ENCODE measurements at places on chromosomes 6 and 20.

DNA sequence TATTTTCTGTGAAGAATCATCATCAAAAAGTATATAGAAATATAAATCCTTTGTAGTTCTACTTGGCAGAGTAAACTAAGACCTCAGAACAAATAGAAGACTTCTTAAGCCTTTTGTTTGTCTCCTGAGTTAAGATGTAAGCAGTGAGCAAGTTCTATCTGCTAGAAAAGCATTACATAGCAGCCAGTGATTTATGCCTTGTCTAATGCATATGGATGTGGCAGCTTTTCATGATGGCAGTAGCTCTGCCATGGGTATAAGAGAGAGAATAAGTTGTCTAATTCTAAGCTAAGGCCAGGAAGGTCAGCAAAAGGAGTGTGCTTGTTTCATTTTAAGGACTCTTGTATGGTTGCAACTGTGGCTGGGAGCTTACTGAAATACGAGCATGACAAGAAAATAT, 920.2 kb downstream of the GRIK2 start:
- no peak for DNase-seq

- DNase-seq = no peak
Measured at GRCh38 chr6:20511852-20512251, 22.4 kb upstream of the CDKAL1 start.

DNA sequence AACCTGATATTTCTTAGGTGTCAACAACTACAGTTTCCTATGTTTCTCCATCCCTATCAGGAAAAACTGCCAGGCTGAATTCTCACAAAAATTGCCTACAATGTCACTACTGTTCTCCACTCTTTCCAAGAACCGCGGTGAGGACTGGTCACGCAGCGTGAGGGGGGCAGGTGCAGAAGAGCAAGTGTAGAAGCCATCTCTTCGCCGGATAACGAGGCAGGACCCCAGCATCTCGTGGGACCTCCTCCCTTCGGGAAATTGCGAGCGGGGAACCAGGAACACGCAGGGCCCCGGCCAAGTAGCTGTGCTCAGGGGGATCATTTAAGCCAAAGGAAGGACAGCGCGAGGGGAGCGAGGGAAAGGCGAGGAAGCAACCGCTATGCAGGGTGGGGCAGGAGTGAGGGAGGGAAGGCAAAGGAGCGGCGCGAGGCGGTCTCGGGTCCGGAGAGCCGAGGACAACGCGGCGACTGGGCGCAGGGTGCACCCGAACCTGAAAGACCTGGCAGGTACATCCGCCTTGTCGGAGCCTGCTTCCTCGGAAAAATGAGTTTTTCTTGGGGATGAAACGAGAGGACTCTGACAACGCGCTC, 559 bp downstream of the APMAP start:
- DNase-seq = peak; percentile 72

- DNase-seq = no peak
Measured at GRCh38 chr6:34056305-34057108, 89.4 kb downstream of the GRM4 start.

DNA sequence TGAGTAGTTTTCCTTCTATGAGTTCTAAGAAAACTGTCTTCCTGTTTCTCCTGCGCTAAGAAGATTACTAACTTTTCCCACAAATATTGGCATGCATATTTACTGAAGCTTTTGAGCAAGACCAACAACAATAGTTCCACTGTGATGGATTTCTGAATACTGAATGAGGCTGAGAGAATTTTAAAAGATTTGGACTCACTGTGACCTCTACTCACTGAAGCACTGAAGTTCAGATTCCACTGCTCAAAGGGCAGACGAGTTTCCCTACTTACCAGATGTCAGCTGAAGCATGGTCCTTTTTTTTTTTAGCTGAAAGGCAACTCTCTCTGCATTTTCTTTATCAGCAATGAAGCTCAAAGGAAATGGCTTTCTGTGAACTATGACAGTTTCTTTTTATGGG, 718.5 kb downstream of the RFPL4B start:
- no peak for DNase-seq

DNA sequence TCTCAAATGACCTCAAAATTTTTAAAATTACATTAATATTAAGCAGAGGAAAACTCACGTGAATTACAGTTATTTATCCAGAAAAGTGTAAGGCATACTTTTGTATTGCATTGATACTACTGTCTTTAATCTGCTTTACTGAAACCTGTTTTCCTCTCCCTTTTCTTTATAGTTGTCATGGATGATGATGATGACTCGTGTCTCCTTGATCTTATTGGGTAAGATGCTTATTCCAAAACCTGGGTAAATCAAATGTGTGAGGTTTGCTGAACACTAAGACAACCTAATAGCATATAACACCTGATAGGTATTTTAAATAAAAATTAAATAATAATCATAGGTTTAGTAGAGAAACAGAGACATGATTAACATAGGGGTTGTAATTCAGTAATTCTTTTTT, 40.0 kb downstream of the BICRAL start:
- DNase-seq = no peak

DNA sequence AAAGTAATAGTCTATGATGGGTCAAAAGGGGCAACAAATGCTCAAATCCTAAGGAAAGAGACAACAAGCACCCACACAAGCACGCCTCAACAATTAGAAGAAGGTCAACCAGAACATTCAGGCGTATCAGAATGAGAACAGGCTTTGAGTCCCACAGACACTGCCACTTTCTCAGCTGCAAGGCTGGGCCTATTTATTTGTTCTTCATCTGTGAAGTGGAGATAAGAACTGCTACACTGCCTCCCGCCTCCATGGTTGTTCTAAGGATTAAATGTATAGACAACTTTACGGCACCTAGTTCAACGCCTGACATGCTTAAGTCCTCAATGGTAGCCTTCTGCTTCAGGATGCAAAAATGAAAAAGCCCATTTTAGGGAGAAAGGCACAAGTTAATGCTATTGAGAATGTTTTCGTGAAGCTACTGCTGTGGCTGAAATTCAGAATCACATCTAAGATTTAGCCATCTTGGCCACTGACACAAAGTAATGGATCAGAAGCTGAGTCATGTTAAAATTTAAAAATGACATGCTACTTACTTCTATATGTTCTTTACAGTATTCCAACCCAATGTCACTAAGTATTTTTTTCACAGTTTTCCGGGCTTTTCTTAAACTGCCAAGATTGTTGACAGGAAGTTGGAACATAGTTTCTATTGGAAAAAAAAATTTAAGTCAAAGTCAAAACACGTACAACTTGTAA, 27.7 kb downstream of the ADNP start:
- no peak for DNase-seq

GRCh38 chr6:31396422-31397152, 6.8 kb upstream of the MICA start:
- no peak for DNase-seq

- DNase-seq = no peak
Measured at GRCh38 chr6:134238960-134239795, 78.7 kb downstream of the SGK1 start.

DNA sequence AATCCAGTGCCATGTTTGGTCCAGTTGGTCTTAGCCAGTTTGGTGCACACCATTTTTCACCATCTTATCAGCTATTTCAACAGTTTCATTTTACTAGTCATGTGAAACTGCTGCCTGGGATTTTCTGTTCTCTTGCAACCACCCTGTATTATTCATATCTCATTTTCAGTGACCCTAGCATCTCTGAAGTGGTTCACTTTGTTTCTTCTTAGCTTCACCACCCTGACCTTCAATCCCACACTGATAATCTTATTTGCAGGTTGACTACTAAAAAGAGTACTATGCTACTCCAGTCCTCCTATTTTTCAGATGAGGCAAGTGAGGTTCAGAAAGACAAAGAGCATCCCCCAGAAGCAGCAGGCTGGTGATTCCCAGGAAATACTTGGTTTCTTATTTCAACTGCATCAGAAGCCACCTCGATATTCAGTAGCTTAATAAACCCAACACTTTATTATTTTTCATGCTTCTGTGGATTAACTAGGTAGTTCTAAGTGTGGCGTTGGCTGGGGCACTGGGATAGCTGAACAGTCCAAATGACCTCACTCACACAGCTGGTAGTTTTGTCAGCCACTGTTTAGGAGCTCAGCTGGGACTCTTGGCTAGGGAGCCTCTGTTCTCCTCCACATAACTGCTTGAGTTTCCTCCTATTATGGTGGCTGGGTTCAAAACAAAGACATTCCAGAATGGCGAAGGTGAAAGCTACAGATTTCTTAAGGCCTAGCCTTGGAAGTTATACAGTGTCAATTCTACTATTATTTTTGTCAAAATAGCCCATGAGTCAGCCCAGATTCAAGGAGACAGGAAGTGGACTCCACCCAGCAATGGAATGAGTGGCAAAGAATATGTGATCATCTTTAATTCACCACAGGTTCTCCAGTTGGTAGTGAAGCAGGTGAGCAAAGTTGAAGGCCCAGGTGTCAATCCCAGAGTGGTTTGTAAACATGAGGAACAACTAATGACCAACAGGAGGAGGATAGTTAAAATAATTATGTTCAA, 40.6 kb downstream of the BPIFB4 start:
- no peak for DNase-seq

- DNase-seq = no peak
Measured at GRCh38 chr6:17527076-17527475, 73.0 kb upstream of the FAM8A1 start.

DNA sequence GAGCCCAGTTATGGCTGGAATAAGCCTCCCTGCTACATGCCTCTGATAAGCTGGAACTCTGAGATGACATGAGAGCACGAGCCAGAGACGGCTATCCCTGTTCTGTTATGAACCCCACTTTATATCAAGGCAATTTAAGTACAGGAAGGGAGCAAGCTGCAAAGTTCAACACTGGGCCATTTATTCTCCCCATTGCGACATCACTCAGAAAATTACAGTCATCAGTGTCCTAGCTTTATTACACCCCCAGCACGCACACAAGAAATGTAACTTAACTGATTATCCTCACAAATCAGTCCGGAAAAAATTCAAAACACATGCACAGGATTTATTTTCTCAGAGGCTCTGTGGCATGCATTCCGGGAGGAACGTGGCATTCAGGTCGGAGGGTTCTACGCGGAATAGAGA, 125.3 kb upstream of the SLC2A12 start:
- DNase-seq = no peak

GRCh38 chr20:61801065-61801360, 264.7 kb downstream of the TAF4 start:
- DNase-seq = no peak

- DNase-seq = no peak
Measured at GRCh38 chr6:128723667-128724066, 159.3 kb upstream of the LAMA2 start.

- DNase-seq = no peak
Measured at GRCh38 chr6:143126574-143126941, 65.9 kb downstream of the AIG1 start.

DNA sequence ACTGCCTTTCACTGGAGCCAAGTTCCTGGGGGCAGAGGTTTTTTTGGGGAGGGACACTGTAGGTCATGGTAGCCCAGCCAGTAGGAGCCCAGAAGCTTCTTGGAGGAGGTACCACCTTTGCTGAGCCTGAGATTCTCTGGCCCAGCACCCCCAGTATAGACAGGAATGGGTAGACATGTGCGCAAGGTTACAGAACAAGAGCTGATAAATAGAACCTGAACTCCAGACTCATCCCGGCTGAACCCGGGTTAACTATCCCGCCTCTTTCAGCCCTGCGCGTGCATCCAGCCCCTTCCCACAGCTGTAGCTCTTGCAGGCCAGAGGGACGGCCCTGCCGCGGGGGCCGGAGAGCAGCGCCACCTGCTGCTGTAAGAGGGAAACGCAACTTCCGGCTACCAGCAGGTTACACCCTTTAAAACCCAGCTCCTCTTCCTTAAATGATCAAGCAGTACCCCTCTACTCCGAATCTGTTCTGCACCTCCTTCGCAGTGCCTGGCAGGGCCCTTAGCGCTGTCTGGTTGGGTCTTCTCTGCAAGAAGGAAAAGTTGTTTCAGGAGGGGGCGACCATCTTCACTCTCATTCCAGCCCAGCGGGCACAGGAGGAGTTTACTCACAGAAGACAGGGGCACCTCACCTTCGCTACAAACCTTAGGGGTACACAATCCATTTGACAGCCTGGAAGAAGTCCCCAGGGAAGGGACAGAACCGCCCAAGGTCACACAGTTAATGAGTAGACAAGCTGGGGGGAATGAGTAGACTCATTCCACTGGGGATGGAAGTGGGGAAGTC, 7.5 kb downstream of the SRXN1 start:
- no peak for DNase-seq

DNA sequence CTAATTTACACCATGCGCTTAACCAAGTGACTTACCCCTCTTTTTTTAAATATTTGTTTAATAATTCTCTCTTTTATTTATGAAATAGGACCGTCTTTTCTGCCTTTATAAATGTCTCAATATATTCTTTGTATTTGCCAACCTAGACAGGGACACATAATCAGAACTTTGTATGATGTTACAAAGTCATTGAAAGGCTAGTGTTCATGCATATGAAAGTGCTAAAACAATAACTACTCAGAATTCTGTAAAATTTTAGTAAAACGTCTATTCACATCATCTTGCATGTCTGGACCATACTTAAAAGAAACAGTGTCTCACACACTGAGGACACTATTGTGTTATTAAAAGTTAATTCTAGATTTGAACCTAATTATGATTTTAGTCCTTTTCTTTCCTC, 41.1 kb upstream of the HBS1L start:
- no peak for DNase-seq
